Activated CD4-positive, alpha-beta T cell treated with anti-CD3 and anti-CD28 coated beads, Interleukin-2, amount 10 ng/mL, durations not matched to agents 7 days and 5 days (primary cell): ENCODE measurements at places on chromosomes 1 and 21. TPM values are rescaled to one million over a fixed set of nuclear protein-coding genes. Genes with fewer than 3 reads are reported as not detected.

DNA sequence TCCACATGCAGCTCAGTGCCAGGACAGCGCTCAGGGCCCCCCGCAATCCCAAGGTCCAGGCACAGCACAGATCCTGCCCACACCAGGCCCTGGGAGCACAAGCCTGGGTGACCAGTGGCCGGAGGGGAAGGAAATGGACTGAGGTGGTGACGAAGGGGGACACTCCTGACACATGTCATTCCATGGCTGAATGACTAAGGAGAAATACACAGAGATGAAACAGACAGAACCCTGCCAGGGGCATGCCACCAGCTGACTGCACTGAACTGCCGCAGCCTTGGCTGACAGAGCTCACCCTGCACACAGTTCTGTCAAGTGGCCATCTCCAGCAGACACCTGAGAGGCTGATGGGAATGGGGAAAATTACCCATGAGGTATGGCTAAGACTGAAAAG is 56.1 kb downstream of the HSF2BP start:
- DNase-seq = no peak
- H3K27me3 ChIP-seq = peaks cover 2% of the 10 kb centered on the region
- H3K36me3 ChIP-seq = no peaks in the 10 kb centered on the region
- peaks cover 20% of the 10 kb centered on the region for H3K4me1 ChIP-seq
- no peak overlapping the region for H3K4me3 ChIP-seq

- DNase-seq = no peak
- H3K4me3 ChIP-seq = no peak overlapping the region
- no peak overlapping the region for H3K27ac ChIP-seq
- H3K36me3 ChIP-seq = peaks cover 45% of the 10 kb centered on the region
- H3K4me1 ChIP-seq = peaks cover 84% of the 10 kb centered on the region
These were observed 39.7 kb downstream of the C21orf91 start for GRCh38 chr21:17779496-17779895.

- H3K4me1 ChIP-seq = no peaks in the 10 kb centered on the region
- no peak for DNase-seq
- no peak overlapping the region for H3K27ac ChIP-seq
- no peaks in the 10 kb centered on the region for H3K27me3 ChIP-seq
- H3K36me3 ChIP-seq = no peaks in the 10 kb centered on the region
- H3K4me3 ChIP-seq = no peak overlapping the region
These were observed 637.2 kb downstream of the SMYD3 start for GRCh38 chr1:245869847-245870246.

GRCh38 chr1:89957107-89957506 is 37.8 kb upstream of the ZNF326 start:
- H3K27ac ChIP-seq = peak overlapping the region; percentile 84
- H3K27me3 ChIP-seq = peaks cover under 1% of the 10 kb centered on the region
- DNase-seq = peak; percentile 71
- H3K36me3 ChIP-seq = peaks cover 10% of the 10 kb centered on the region
- peaks cover 60% of the 10 kb centered on the region for H3K4me1 ChIP-seq
- H3K4me3 ChIP-seq = peak overlapping the region; percentile 26

DNA sequence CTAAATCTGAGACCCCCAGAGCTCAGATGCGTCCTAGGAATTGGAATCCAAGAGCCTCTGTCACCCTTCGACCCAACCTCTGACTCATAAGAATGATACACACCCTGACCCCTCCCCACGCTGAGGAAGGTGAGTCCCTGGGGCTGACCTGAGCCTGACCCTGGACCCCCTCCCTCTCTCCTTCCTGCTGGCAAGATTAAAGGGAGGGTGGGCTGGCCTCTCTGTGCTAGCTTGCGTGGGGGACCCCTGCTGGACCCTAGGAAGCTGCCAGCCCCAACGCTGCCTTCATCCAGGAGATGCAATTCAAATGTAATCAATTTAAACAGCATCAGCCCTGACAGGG is 627 bp downstream of the PLEKHA6 start:
- H3K27me3 ChIP-seq = peaks cover 5% of the 10 kb centered on the region
- no peak for DNase-seq
- H3K36me3 ChIP-seq = no peaks in the 10 kb centered on the region

- H3K4me3 ChIP-seq = no peak overlapping the region
- no peak overlapping the region for H3K27ac ChIP-seq
- no peak for DNase-seq
- H3K4me1 ChIP-seq = no peaks in the 10 kb centered on the region
- H3K27me3 ChIP-seq = no peaks in the 10 kb centered on the region
These were observed 8.0 kb upstream of the TMPRSS15 start for GRCh38 chr21:18411565-18411964.

DNA sequence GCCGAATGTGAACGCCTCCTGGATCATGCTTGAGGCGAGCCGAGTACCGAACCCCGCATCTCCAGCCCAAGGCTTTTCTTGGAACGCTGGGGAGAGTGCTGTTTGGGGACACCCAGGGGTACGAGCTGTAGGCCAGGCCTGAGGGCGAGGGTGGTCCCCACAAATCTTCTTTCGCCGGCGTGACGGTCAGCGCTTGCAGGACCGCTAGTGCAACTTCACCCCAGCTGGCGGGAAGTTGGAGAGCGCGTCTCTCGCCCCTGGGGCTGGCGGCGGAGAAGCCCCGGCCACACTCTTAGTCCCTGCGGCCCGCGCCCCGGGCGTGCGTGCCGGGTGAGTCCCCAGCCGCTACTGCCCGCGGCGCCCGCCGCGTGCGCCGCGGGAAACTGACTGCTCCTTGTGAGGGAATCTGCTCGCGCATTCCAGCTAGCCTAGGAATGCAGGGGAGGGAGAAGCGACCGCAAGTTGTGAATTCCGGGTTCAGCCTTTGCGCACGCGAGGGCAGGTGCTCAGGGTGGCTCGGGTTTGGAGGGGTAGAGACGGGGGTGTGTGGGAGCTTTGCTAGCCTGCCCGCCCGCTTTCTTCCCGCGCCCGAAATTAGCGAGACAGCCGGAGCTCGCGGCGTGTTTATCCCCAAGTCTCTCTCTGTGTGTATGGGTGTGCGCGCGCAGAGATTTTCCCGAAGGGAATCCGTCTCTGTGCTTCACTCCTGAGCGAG is 884 bp downstream of the LHX4 start:
- no peak overlapping the region for H3K27ac ChIP-seq
- H3K4me1 ChIP-seq = peaks cover 30% of the 10 kb centered on the region
- no peak for DNase-seq
- peak overlapping the region; percentile 60 for H3K4me3 ChIP-seq
- no peaks in the 10 kb centered on the region for H3K36me3 ChIP-seq
- peaks cover 76% of the 10 kb centered on the region for H3K27me3 ChIP-seq

GRCh38 chr1:173295995-173296394 is 88.9 kb upstream of the TNFSF4 start:
- no peak overlapping the region for H3K4me3 ChIP-seq
- peaks cover 16% of the 10 kb centered on the region for H3K27me3 ChIP-seq
- peaks cover 13% of the 10 kb centered on the region for H3K4me1 ChIP-seq
- no peak for DNase-seq
- no peaks in the 10 kb centered on the region for H3K36me3 ChIP-seq

GRCh38 chr1:201039876-201040275 is 16.4 kb upstream of the KIF21B start:
- H3K27ac ChIP-seq = no peak overlapping the region
- H3K36me3 ChIP-seq = no peaks in the 10 kb centered on the region
- H3K4me3 ChIP-seq = no peak overlapping the region
- no peak for DNase-seq
- peaks cover 3% of the 10 kb centered on the region for H3K4me1 ChIP-seq

Gene PTPN22
- total RNA-seq = 62.8 TPM

Gene LCE1C
- not detected for total RNA-seq

Gene SGIP1
- total RNA-seq = not detected

Gene BNIPL
- 0.99 TPM for total RNA-seq

Gene GCLM
- 17.3 TPM for total RNA-seq

Gene FAM72D
- 17.0 TPM for total RNA-seq
